ENCODE measurements at places on chromosomes 6 and 20.

DNA sequence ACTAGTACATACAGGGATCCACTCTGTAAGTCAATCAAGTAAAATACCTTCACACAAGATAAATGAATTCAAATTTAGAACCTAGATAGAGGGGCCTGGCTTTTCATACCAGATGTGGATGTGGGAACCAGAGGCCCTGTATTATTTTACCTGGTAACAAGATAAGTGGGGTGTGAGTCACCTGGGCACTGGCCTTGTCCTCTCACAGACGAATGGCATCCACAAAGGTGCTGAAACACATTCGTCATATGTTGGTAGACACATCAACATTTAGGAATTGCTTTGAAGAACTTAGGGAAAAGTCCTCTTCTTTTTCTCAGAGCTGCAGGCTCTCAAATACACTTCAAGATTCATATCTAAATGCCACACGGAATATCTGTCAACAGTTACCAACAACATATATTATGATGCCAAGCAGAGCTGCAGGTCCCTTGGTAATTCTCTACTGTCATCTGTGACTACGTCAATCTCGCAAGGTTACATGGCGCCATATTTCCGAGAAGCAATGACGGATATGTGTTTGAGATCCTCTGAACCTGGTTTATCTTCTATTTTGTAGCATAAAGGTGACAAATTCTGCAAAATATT, 618.6 kb downstream of the EPM2A start:
- no peak for DNase-seq

DNA sequence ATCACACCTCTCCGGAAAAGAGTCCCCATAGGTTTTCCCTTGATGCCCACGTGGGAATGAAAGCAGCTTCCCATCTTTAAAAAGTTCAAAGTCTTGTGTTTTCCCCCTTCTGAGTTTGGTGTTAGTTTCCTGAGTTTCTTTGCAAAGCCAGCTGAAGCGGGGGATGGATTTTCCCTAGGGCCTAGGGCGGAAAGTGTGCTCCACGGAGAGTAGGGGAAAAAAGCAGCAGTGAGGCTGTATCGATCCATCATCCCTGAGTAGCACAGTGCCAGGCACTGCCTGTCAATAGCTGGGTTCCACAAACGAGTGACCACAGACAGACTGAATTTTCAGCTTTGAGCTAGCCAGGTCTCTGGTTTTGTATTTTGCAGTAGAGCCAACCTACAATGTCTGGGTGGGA, 1.3 kb downstream of the DAAM2 start:
- no peak for DNase-seq

- no peak for DNase-seq
Observed at GRCh38 chr20:48710341-48711043, 117.3 kb downstream of the PREX1 start.

DNA sequence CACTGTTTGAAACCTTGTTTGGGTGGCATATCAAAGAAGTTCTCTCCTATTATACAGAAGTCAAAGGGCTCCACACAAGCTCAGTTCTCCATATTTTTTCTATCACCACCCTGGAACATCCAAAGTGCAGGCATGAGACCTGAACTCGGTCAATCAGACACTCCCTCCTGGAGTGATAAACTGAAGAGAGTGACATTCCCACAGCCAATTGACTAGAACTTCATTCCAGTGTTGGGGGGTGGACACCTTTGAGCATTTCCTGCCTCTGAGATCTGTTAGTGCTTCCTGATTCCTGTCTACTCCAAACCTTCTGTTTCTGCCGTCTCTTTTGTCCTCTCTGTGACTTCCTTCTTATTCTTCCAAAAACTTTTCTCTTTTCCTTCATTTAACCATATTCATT, 220.7 kb upstream of the NOX3 start:
- no peak for DNase-seq

GRCh38 chr20:38135651-38136420, 29.2 kb downstream of the TGM2 start:
- no peak for DNase-seq

- DNase-seq: no peak
Observed at GRCh38 chr6:52617087-52617486, 40.2 kb upstream of the TRAM2 start.

DNA sequence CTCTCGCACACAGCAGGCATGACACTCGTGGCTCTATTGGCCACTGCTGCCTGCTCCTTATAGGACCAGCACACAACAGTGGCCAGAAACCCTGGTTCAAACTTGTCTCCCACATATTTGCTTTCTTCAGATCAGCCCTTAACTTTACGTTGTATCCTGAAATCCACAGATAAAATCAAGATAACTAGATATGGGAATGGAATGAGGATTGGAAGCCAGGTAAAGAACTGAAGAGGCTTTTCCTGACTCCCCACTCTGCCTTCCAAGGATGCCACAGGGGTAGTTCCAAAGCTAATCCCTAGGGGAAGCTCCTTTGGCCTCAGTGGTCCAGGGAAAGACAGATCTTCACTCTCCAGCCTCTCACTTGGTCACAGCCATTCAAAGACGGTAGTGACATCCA, 86.5 kb downstream of the INSM1 start:
- no peak for DNase-seq

GRCh38 chr6:69915346-69915745, 49.0 kb downstream of the COL19A1 start:
- no peak for DNase-seq

DNA sequence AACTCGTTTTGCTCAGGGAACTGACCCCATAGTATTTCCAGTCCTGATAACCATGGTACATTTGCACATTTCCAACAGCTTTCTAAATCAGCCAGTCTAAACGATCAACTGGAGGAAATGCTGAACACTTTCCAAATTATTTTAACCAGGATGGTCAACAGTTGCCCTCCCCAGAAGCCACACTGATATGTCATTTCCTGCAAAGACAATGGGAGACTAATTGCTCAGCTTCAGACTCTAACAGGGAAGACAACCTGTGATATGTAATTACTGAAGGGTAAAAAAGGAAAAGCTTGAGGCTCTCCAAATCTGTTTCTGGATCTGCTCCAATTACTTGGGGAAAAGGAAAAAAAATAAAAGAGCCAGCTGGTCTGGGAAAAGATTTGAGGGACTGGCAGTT, 88.8 kb downstream of the FYN start:
- DNase-seq: no peak

DNA sequence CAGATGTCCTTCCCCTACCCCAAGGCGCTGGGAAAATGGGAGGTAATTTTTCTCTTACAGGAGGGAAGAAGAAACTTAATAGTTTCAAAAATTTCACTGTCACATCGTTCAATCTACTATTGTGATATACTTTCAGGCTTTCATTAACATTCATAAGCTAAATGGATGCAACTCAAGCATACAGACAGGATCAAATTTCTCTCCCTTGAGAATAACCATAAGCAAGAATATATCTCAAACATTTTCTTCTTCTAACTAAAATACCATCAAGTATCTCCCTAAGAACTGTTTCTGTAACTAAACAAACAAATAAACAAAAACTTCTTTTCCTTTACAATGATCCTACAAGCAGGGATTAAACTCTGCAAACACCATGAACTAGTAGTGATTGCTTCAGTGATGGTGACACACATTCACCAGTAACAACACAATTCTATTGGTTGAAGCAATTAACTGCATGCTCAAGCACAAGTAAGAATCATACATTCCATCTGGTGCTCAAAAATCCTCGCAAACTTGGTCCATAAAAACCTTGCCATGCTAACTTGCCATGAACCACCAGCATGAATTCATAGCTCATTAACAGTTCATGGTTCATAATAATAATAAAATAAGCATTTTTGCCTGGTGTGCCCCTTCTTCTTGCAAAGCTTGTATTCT, 183.8 kb downstream of the PTPRK start:
- DNase-seq: no peak

GRCh38 chr6:37141281-37142049, 28.5 kb upstream of the PIM1 start:
- no peak for DNase-seq

- DNase-seq: no peak
Observed at GRCh38 chr6:144471986-144472385, 186.9 kb downstream of the UTRN start.

DNA sequence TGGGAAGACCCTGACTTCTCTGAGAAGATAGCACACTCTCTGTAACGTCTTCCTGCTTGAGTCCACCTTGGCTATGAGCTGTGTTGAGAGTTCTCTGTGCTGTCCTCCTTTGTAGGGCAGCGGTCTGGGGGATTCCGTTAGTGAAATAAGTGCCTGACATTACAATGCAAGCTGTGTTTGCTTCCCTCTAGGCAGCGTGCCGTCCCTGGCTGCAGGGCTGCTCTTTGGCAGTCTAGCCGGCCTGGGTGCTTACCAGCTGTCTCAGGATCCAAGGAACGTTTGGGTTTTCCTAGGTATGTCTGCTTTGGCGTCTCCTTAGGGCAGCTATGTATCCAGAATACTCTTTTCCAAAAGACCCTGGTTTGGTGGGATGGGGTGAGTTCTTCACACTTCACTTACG, 2.8 kb downstream of the TMEM14C start:
- no peak for DNase-seq

GRCh38 chr6:161549977-161550655, 276.3 kb upstream of the AGPAT4 start:
- no peak for DNase-seq

Measured in effector memory CD8-positive, alpha-beta T cell (primary cell).